ENCODE measurements at places on chromosomes 3 and 15. TPM values are rescaled to one million over a fixed set of nuclear protein-coding genes. Genes with fewer than 3 reads are reported as not detected.

DNA sequence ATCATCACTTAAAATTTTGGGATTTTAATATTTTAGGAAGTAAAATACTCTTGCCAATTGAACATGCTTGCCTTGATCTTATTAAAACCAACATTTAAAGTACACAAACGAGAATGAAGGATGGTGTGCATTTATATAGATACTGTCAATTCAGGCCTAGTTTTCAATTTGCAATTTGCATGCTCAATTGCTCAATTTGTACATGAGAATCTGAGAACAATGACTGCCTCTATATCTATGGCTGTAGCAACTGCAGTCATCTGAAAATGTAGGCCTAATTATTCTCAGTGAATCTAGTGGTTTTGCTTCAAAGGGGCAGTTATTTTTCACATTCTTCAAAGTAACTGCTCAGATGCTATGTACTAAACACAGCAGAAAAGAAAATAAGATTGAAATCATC is 18.8 kb downstream of the ZBBX start:
- DNase-seq, result no peak

DNA sequence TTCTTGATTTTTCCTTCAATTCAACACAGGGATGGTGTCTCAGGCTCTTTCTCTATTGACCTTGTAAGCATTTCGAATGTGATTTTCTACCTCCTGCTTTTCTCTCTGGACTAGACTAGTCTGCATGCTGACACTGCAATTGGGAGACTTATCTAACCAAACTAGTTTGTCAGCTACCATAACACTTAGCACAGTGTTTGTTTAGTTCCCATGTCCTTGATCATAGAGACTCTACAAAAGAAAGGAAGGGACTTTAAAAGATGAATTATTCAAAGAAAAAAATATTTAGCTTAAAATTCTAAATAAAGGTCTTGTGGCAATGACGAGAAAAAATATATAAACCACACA is 407.0 kb downstream of the ERC2 start:
- no peak for DNase-seq

DNA sequence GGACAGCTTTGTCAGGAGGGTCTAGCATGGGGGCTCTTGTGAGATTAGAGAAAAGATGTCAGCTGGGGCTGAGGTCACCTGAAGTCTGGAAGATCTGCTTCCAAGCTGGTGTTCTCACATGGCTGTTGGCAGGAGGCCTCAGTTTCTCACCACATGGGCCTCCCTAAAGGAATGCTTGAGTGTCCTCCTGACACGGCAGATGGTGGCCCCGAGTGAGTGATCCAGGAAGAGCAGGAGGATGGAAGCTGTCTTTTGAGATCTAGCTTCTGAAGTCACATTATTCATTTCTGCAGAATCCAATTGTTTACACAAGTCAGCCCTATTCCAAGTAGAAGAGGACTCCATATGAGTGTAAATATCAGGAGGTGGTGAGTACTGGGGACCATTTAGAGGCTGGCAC is 344.0 kb upstream of the PROK2 start:
- no peak for DNase-seq

Gene MKRN2OS
- total RNA-seq, result not detected

Gene SLC25A36
- 44.5 TPM for total RNA-seq

Measured in glomerular endothelial cell (primary cell).